ENCODE measurements at places on chromosomes 16 and 17.

DNA sequence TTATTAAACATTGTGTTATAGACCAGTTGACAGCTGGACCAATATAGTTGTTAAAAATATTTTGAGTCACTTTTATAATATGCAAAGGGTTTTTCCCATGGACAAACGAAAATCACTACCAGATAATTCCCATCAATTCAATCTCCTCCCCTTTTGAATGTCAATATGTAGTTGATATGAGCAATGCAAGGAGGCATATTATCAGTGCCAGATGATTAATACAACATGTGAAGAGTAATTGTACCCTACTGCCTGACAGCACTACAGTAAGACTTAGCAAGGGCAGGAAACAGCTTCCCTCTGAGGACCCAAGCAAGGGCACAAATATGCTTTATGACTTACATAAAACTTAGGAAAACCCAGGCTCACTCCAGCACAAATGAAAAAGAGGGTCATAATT, 17.3 kb downstream of the KANSL1 start:
- no peak for DNase-seq

GRCh38 chr17:70013911-70014310, 61.1 kb upstream of the KCNJ16 start:
- DNase-seq, result no peak

DNA sequence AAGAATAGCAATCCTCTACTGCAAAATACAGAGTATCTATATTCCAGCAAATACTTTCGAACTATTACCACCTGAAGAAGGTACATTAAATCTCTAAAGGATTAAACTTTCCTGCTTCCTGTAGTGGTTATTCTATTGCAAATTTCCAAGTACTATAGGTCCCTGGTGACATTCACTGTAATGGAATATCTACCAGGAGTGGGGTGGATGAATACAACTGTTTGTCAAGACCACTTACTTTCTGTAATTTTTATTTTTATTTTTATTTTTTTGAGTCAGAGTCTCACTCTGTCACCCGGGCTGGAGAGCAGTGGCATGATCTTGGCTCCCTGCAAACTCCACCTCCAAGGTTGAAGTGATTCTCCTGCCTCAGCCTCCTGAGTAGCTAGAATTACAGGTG, 389.5 kb downstream of the TMEM114 start:
- no peak for DNase-seq

- DNase-seq, result no peak
Observed at GRCh38 chr16:11064202-11064540, 119.8 kb downstream of the CLEC16A start.

- DNase-seq, result no peak
Observed at GRCh38 chr17:47622180-47622549, 27.6 kb upstream of the KPNB1 start.

GRCh38 chr16:75491876-75492275, 3.4 kb downstream of the CHST6 start:
- no peak for DNase-seq

Measured in skin of body (tissue), 3 donors.